ENCODE measurements at places on chromosomes 7 and 10. TPM values are rescaled to one million over a fixed set of nuclear protein-coding genes. Genes with fewer than 3 reads are reported as not detected.

The STEAP1B gene
- total RNA-seq: 0.36 TPM

The EGFR gene
- total RNA-seq: 7.6 TPM

The PRRT4 gene
- 3.1 TPM for total RNA-seq

The BMPR1A gene
- total RNA-seq: 47.3 TPM

The SGMS1 gene
- total RNA-seq: 18.3 TPM

The HOXA7 gene
- total RNA-seq: not detected

The FAM25A gene
- not detected for total RNA-seq

The HOXA10 gene
- not detected for total RNA-seq

The ZCWPW1 gene
- total RNA-seq: 4.3 TPM

GRCh38 chr7:2785071-2785500 is 59.0 kb downstream of the GNA12 start:
- no peaks in the 10 kb centered on the region for H3K27me3 ChIP-seq
- peak overlapping the region; percentile 83 for H3K27ac ChIP-seq
- DNase-seq: no peak

- DNase-seq: no peak
- no peaks in the 10 kb centered on the region for H3K27me3 ChIP-seq
- H3K36me3 ChIP-seq: no peaks in the 10 kb centered on the region
- H3K4me1 ChIP-seq: no peaks in the 10 kb centered on the region
These were observed 38.1 kb upstream of the FOXI2 start for GRCh38 chr10:127698886-127699285.

GRCh38 chr10:71795248-71795647 is 21.9 kb upstream of the VSIR start:
- DNase-seq: no peak
- no peak overlapping the region for H3K27ac ChIP-seq
- no peaks in the 10 kb centered on the region for H3K36me3 ChIP-seq
- no peaks in the 10 kb centered on the region for H3K27me3 ChIP-seq
- H3K4me3 ChIP-seq: no peak overlapping the region

- no peaks in the 10 kb centered on the region for H3K27me3 ChIP-seq
- H3K36me3 ChIP-seq: no peaks in the 10 kb centered on the region
- no peak overlapping the region for H3K27ac ChIP-seq
These were observed 259.3 kb downstream of the TRIL start for GRCh38 chr7:28698840-28699239.

GRCh38 chr7:70527520-70528115 is 604.3 kb upstream of the GALNT17 start:
- no peaks in the 10 kb centered on the region for H3K4me1 ChIP-seq
- DNase-seq: no peak
- H3K27ac ChIP-seq: no peak overlapping the region
- no peaks in the 10 kb centered on the region for H3K36me3 ChIP-seq
- no peaks in the 10 kb centered on the region for H3K27me3 ChIP-seq

DNA sequence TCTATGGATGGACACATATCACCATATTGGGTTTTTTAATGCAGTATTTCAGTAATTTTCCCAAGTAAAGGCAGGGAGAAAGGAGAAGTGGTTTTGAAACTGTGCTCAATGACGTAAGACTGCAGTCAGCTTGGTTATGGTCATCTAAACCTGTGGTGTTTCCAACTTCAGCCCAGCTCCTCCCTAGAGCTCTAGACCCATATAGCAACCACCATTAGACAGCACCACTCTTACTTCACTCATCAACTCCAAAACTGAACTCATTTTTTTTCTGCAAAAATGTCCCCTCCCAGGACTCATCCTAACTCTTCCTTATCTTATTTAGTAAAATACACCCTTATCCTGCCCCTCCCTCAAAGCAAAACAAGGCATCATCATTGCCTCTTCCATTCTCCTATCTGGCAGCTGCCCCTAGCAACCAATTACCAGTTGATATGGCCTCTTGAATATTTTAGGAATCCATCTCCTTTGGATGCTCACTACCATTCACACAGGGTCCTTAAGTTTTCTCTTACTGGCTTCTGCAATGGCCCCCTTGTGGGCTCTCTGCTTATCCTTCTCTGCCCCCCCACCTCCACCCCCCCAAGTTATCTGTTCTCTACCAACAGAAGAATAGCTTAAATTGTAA is 1.5 kb upstream of the RALA start:
- peaks cover 53% of the 10 kb centered on the region for H3K4me1 ChIP-seq
- no peaks in the 10 kb centered on the region for H3K36me3 ChIP-seq
- no peak for DNase-seq
- no peaks in the 10 kb centered on the region for H3K27me3 ChIP-seq
- H3K4me3 ChIP-seq: no peak overlapping the region

DNA sequence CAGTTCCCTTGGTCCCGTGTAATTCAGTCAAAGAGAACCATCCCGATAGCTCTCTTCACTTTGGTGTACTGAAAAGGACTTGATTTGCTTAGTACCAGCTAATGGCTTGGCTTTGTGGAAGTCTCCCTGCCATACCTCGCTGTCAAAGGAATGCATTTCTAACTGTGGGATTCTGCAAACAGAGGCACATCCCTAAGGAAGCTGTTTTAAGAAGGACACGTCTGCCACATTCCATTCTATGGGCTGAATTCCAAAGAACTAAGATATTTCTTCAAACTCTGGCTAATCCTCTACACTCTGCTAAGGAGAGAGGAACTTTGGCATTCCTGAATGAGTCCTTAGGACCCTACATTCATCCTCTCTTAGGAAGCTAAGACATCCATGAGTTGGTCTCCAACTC is 327.9 kb downstream of the SFMBT2 start:
- no peaks in the 10 kb centered on the region for H3K4me1 ChIP-seq
- H3K27ac ChIP-seq: no peak overlapping the region
- no peaks in the 10 kb centered on the region for H3K36me3 ChIP-seq

DNA sequence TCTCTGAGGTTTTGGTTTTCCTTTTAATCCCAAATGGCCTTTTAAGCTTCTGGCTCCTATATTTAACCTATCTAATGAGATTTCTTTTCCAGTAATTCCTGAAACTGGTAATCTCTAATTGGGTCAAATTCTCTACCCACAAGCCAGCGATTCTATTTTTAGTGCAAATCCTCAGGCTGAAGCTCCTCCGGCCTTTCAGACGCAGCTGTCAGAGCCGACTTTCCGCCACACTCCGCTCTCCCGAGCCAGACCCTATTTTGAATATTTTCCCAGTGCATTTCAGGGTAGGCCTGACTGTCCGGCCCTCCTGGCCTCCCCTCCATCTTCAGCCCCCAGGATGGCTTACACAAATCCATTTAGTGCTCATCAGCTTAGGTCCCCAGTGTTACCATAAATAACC is 9.7 kb upstream of the ADCY1 start:
- H3K4me3 ChIP-seq: peak overlapping the region; percentile 39
- H3K27ac ChIP-seq: peak overlapping the region; percentile 64
- H3K27me3 ChIP-seq: no peaks in the 10 kb centered on the region
- DNase-seq: no peak

GRCh38 chr7:117630501-117630900 is 150.7 kb downstream of the CFTR start:
- DNase-seq: no peak
- H3K27ac ChIP-seq: no peak overlapping the region
- no peak overlapping the region for H3K4me3 ChIP-seq
- H3K27me3 ChIP-seq: no peaks in the 10 kb centered on the region
- H3K4me1 ChIP-seq: no peaks in the 10 kb centered on the region

- H3K27me3 ChIP-seq: no peaks in the 10 kb centered on the region
- H3K27ac ChIP-seq: no peak overlapping the region
- no peak for DNase-seq
- H3K4me1 ChIP-seq: peaks cover 23% of the 10 kb centered on the region
- H3K4me3 ChIP-seq: no peak overlapping the region
These were observed 3.0 kb downstream of the CLRN3 start for GRCh38 chr10:127889605-127890195.

- no peak overlapping the region for H3K27ac ChIP-seq
- H3K36me3 ChIP-seq: no peaks in the 10 kb centered on the region
- DNase-seq: no peak
- H3K4me3 ChIP-seq: no peak overlapping the region
- peaks cover 37% of the 10 kb centered on the region for H3K4me1 ChIP-seq
These were observed 26.5 kb downstream of the HDAC9 start for GRCh38 chr7:18521945-18522566.

DNA sequence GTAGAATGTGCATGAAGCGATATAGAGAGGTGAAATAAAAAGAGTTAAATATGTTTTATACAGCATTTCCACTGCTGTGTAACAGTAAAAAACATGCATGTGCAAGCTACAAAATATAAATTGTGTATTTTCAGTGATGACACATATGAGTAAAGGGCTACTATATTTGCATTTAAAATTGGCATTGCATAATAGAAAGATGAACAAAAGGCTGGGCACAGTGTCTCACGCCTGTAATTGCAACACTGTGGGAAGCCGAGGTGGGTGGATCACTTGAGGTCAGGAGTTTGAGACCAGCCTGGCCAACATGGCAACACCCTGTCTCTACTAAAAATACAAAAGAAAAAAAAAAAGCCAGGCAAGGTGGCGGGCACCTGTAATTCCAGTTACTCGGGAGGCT is 79.8 kb upstream of the CCDC71L start:
- DNase-seq: no peak
- H3K4me3 ChIP-seq: no peak overlapping the region

DNA sequence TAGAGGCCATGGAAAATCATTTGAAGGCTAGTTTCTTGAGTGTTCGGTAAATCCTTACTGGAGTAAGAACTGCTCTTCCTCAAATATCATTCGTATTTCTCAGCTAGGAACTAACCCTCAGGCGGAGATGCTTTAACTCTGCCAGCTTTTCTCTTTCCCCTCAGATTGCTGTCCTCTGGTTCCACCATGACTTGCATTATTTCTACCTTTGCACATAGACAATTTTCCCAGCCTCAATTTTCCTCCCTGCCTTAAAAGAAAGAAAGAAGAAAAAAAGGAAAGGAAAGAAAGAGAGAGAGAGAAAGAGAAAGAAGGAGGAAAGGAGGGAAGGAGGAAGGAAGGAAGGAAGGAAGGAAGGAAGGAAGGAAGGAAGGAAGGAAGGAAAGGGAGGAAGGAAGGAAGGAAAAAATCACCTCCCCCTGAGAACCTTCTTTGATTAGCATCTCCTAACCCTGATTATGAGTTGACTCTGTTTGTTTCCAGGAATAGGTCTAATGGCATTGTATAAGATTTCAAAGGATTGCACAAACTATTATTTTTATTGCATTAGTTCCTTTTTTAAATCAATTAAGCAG is 123.3 kb upstream of the FAM204A start:
- no peaks in the 10 kb centered on the region for H3K4me1 ChIP-seq
- H3K36me3 ChIP-seq: no peaks in the 10 kb centered on the region
- no peak for DNase-seq
- H3K27ac ChIP-seq: no peak overlapping the region

- H3K36me3 ChIP-seq: no peaks in the 10 kb centered on the region
- no peaks in the 10 kb centered on the region for H3K27me3 ChIP-seq
- H3K4me3 ChIP-seq: no peak overlapping the region
These were observed 326.0 kb upstream of the MTPN start for GRCh38 chr7:136303162-136303561.

DNA sequence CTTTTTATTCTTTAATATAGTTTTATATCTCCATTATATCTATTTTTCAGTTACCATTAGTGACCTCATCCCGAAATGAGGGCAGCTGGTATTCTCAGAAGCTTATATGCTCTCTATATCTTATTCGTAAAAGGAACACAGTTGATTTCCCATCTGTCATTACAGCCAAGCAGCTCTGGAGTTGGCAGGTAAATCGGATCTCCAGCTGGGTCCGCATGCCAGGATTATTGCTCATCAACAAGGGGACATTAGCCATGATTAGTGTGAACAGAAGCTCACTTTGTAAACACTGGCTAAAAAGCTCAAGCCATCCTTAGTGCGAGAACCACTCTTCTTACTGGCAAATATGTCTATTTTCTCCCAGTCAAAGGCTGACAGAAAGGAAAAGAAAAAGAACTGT is 180.3 kb downstream of the NPSR1 start:
- no peaks in the 10 kb centered on the region for H3K27me3 ChIP-seq
- no peaks in the 10 kb centered on the region for H3K36me3 ChIP-seq
- H3K4me3 ChIP-seq: no peak overlapping the region
- no peaks in the 10 kb centered on the region for H3K4me1 ChIP-seq

DNA sequence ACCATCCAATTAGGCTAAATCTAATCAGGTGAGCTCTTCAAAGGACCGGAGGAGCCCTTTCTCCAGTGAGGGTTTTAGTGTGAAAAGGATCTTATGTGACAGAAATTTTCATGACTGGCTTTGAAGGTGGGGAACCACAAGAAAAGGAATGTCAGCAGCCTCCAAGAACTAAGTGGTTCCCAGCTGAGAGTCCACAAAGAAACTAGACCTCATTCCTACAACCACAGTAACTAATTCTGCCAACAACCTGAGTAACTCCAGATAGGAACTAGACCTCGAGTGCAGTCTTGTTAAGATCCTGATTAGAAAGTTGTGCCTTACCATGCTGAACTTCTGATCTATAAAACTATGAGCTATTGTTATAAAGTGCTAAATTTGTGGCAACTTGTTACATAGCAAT is 51.3 kb downstream of the PCLO start:
- no peak for DNase-seq
- no peaks in the 10 kb centered on the region for H3K4me1 ChIP-seq
- no peak overlapping the region for H3K27ac ChIP-seq
- H3K4me3 ChIP-seq: no peak overlapping the region

- H3K36me3 ChIP-seq: no peaks in the 10 kb centered on the region
- H3K4me1 ChIP-seq: no peaks in the 10 kb centered on the region
- no peaks in the 10 kb centered on the region for H3K27me3 ChIP-seq
- H3K27ac ChIP-seq: no peak overlapping the region
These were observed 208.3 kb downstream of the USP6NL start for GRCh38 chr10:11403116-11403515.

GRCh38 chr10:102753718-102754117 is 10.0 kb downstream of the WBP1L start:
- H3K27me3 ChIP-seq: no peaks in the 10 kb centered on the region
- H3K4me1 ChIP-seq: peaks cover 44% of the 10 kb centered on the region
- peak overlapping the region; percentile 71 for H3K27ac ChIP-seq
- no peak overlapping the region for H3K4me3 ChIP-seq
- H3K36me3 ChIP-seq: peaks cover 17% of the 10 kb centered on the region

GRCh38 chr10:7665767-7666166 is 999 bp downstream of the ITIH5 start:
- no peaks in the 10 kb centered on the region for H3K36me3 ChIP-seq
- H3K4me1 ChIP-seq: no peaks in the 10 kb centered on the region
- no peak for DNase-seq
- peaks cover 35% of the 10 kb centered on the region for H3K27me3 ChIP-seq

DNA sequence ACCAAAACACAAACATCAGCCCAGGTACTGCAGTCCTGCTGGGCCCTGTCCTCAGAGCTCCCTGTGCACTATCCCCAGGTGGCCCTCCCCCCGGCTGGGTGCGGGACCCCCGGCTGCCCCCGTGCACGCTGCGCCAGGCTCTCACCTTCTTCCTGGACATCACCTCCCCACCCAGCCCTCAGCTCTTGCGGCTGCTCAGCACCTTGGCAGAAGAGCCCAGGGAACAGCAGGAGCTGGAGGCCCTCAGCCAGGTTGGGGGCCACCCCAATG is 14.3 kb downstream of the ATG9B start:
- H3K4me1 ChIP-seq: peaks cover 73% of the 10 kb centered on the region
- H3K27ac ChIP-seq: no peak overlapping the region
- no peak overlapping the region for H3K4me3 ChIP-seq
- no peaks in the 10 kb centered on the region for H3K36me3 ChIP-seq
- H3K27me3 ChIP-seq: peaks cover 19% of the 10 kb centered on the region

GRCh38 chr7:33109758-33110238 is 594 bp upstream of the RP9 start:
- peak overlapping the region; percentile 88 for H3K4me3 ChIP-seq
- no peaks in the 10 kb centered on the region for H3K36me3 ChIP-seq
- no peak for DNase-seq
- H3K4me1 ChIP-seq: peaks cover 32% of the 10 kb centered on the region

Measured in heart right ventricle (tissue), 16 donors.